ENCODE measurements at places on chromosomes 1 and 21. TPM values are rescaled to one million over a fixed set of nuclear protein-coding genes. Genes with fewer than 3 reads are reported as not detected.

GRCh38 chr1:43530483-43531106, at the start of gene PTPRF:
Gene PTPRF, plus strand, starts transcription at chr1:43530883. Its CDS starts 14,193 bp downstream, at chr1:43545076.
- H3K27ac ChIP-seq: peak within 1 kb of the TSS; percentile 97
- peak within 1 kb of the TSS; percentile 95 for H3K4me3 ChIP-seq
- peak; percentile 74 for DNase-seq
- no peaks in the 10 kb centered on the region for H3K36me3 ChIP-seq
- peaks cover 46% of the 10 kb centered on the region for H3K4me1 ChIP-seq

DNA sequence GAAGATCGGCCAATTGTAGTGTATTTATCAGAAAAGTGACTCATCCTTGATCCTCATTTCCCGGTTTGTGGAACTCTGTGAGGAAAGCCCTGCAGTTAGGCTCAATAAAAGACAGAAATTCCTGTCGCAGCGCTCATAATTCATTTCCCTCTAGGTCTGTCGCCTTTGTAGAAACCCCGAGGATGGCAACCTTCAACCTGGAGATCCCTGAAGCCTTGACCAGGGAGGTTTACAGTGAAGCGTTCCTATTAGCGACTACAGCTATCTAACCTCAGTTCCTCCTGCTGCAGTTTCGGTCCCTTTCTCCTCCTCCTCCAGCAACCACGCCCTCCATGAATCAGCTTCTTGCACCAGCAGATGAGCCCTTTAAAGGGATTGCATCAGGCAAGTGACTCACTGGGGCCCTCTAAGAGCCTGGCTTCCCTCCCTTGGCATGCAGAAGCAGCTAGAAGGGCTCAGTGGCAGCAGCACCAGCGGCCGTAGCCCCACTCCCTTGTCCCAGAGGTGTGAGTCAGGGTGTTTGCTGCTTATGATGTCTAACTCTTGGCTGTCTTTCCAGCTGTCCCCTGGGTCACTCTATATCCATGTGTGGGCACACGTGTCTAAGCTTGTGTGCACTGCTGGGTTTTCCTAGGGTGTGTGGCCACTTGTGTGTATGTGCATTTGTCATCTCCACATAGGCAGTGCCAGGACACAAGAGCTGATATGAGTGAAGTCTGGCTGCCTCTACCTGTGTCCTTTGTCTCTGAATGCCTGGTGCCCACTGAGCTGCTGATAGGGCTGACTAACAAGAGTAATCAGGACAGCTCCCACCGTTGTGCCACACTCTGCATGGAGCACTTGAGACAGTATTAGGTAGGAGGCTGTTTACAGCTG, 779 bp upstream of the STK40 start:
- peak overlapping the region; percentile 99 for H3K27ac ChIP-seq
- H3K27me3 ChIP-seq: no peaks in the 10 kb centered on the region
- DNase-seq: peak; percentile 83
- peaks cover 27% of the 10 kb centered on the region for H3K4me1 ChIP-seq
- H3K4me3 ChIP-seq: peak overlapping the region; percentile 85
- H3K36me3 ChIP-seq: no peaks in the 10 kb centered on the region

DNA sequence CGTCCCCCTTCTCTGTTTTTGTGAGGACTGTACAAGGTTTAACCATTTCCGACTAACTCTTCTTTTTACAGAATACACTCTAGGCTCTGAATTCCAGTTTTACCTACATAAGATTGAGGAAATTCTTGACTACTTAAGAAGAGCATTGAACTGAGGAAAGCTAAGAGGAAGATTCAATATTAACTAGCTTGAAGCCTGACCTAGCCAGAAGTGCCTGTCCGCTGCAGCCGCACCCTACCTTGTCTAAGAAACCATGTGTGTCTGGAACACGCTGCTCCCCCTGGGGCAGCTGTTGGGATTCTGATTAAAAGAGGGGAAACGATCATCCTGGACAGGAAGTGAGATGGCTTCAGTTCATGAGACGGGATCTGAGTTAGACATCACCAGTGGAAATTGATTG, 28.9 kb downstream of the CA6 start:
- H3K4me1 ChIP-seq: peaks cover 3% of the 10 kb centered on the region
- no peak for DNase-seq
- H3K36me3 ChIP-seq: no peaks in the 10 kb centered on the region

DNA sequence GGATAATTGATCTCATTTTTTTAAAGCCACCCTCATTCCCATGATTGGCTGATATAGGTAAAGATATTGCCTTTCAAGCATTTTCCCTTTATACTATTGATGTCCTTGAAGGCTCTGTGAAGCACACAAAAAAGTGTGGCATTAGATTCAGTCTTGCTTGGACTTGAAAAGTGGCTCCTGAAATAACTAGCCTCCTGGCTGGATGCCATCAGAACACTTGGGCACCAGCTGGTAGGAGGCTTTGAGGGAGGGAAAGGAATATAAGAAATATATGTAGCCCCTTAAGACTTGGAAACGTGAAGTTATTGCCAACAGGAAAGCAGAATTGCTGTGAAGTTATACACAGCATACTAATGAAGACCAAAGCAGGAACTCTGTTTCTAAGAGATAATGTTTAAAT, 14.1 kb downstream of the MTR start:
- no peak overlapping the region for H3K27ac ChIP-seq
- H3K27me3 ChIP-seq: no peaks in the 10 kb centered on the region
- no peak overlapping the region for H3K4me3 ChIP-seq
- H3K36me3 ChIP-seq: peaks cover 44% of the 10 kb centered on the region

Gene NBPF1
- 17.9 TPM for total RNA-seq

DNA sequence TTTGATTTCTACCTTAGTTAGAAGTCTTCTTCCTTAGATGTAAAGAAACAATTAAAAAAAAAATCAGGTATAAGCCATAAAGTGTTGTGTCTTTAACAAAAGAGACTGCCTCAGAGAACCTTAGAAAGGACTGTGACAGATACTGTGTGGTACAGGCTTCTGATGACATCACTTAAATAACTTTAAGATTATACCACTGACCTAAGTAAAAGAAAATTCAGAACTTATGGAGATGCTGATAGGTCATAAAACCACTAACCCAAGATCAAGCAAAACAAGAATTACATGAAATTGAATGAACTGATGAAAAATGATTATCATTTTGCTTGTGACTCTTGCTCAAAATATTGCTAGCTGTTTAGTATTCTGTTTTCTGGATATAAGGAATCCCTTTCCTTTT, 220.8 kb downstream of the NRIP1 start:
- no peak overlapping the region for H3K27ac ChIP-seq
- peaks cover 36% of the 10 kb centered on the region for H3K36me3 ChIP-seq
- H3K27me3 ChIP-seq: no peaks in the 10 kb centered on the region
- DNase-seq: no peak

Gene PEX14
- total RNA-seq: 27.8 TPM

Gene EFNA1
- 6.5 TPM for total RNA-seq

Gene AGRN
- total RNA-seq: 186 TPM

- no peaks in the 10 kb centered on the region for H3K36me3 ChIP-seq
- 0 out of 2 replicates have a peak, but pooled peaks cover 6% of the 10 kb centered on the region for H3K4me1 ChIP-seq
- peak overlapping the region; percentile 41 for H3K27ac ChIP-seq
- peak; percentile 88 for DNase-seq
Measured at GRCh38 chr1:2212532-2213491, 15.3 kb upstream of the SKI start.

DNA sequence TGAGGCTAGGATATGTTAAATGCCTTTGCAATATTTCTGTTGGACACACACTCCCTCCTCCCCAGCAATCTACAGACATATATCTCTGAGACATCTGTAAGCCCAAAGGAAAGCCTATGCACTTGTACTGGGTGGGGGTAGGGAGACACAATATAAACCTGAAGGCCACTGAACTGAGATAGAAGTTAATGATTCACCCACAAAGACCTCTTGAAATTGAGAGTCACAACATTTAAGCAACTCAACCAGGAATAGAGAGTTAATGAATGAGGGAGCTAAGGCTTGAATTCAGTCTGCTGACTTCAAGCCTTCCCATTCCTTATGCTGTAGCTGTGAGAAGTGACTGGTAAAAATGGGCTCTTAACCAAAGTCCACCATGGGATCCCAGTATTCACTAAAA, 5.0 kb downstream of the OR10J1 start:
- no peak overlapping the region for H3K27ac ChIP-seq
- no peak for DNase-seq
- no peaks in the 10 kb centered on the region for H3K4me1 ChIP-seq

Gene MIXL1
- total RNA-seq: 6.4 TPM

- H3K4me3 ChIP-seq: no peak overlapping the region
- no peaks in the 10 kb centered on the region for H3K27me3 ChIP-seq
- no peaks in the 10 kb centered on the region for H3K36me3 ChIP-seq
- H3K27ac ChIP-seq: no peak overlapping the region
- peaks cover 2% of the 10 kb centered on the region for H3K4me1 ChIP-seq
- DNase-seq: no peak
Measured at GRCh38 chr1:32474954-32475353, 10.1 kb downstream of the ZBTB8B start.

- DNase-seq: no peak
- no peak overlapping the region for H3K4me3 ChIP-seq
- H3K4me1 ChIP-seq: no peaks in the 10 kb centered on the region
Measured at GRCh38 chr1:172663732-172664131, 4.8 kb downstream of the FASLG start.

- no peak overlapping the region for H3K27ac ChIP-seq
- peaks cover 25% of the 10 kb centered on the region for H3K4me1 ChIP-seq
- H3K36me3 ChIP-seq: peaks cover 20% of the 10 kb centered on the region
- no peak overlapping the region for H3K4me3 ChIP-seq
- H3K27me3 ChIP-seq: no peaks in the 10 kb centered on the region
Measured at GRCh38 chr1:171800851-171801250, 19.4 kb downstream of the METTL13 start.

Gene RUNX3
- 1.8 TPM for total RNA-seq

DNA sequence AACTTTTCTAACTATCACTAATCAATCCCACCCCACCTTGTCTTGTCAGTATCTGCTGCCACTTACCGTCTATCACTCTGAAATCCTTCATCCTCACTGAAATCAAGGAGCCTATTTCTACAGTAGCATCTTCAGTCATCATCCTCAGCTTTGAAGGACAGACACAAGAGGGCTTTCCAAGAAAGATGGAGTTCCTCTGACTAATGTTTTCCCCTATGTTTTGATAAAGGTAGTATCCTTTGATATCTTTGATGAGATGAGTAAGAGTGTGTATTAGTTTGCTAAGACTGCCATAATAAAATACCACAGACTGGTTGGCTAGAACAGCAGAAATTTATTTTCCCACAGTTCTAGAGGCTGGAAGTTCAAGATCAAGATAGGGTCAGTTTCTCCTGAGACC, 101.8 kb upstream of the VAV3 start:
- no peak overlapping the region for H3K27ac ChIP-seq
- peaks cover 3% of the 10 kb centered on the region for H3K4me1 ChIP-seq
- DNase-seq: no peak

GRCh38 chr1:12434174-12434573, 183.8 kb downstream of the DHRS3 start:
- DNase-seq: no peak
- no peak overlapping the region for H3K27ac ChIP-seq
- peaks cover 12% of the 10 kb centered on the region for H3K36me3 ChIP-seq
- H3K4me3 ChIP-seq: no peak overlapping the region
- H3K27me3 ChIP-seq: no peaks in the 10 kb centered on the region

DNA sequence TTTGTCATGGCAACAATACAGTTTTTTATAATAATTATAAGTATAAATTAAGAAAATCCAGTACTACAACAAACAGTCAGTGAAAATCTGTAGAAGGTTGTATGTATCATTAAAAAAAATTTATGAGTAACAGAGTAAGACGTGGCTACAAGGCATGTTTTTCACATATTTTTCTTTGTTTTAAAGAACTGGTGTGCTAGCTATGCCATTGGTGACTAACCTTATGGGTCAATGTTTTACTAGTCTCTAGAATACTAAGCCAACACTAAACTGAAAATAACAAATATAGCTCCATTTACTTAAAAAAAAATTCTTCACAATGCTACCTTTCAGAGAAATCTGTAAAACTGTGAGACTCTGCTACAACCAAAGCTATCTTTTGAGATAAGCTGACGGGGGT, 261.5 kb downstream of the ADGRL2 start:
- peaks cover 11% of the 10 kb centered on the region for H3K4me1 ChIP-seq
- no peaks in the 10 kb centered on the region for H3K27me3 ChIP-seq
- no peaks in the 10 kb centered on the region for H3K36me3 ChIP-seq

Gene S100A10
- total RNA-seq: 161 TPM

DNA sequence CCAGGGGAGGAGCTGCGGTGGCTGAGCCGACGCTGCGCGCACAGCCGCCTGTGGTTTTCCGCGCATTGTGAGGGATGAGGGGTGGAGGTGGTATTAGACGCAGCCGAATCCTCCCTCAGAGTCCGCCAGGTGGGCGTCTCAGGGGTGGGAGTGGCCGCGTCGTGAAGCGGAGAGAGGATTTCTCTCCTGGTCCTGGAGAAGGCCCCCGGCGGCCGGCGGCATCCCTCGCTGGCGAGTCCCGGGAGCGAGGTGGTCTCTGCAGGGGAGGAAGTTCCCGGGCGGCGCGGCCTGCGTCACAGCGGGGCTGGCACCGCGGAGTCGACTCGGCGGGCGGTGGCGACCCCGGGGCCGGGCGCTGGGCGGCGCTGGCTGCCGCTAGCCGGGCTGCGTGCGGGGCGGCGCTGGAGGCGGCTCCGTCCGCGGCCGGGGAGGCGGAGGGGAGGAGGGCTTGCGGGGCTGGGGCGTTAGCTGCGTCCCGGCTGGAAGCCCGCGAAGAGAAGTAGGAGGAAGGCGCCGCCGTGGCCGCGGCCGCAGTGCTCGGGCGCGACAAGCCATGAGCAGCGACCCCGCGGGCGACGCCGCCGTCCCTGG, at the start of gene LRRC8C:
Gene LRRC8C, plus strand, starts transcription at position 464 of the 591 bp plus-strand sequence. CDS start 53,354 bp downstream, outside the sequence.
- no peaks in the 10 kb centered on the region for H3K36me3 ChIP-seq
- H3K27me3 ChIP-seq: peaks cover 49% of the 10 kb centered on the region
- peak within 1 kb of the TSS; percentile 93 for H3K4me3 ChIP-seq
- H3K4me1 ChIP-seq: peaks cover 18% of the 10 kb centered on the region

- peaks cover 26% of the 10 kb centered on the region for H3K36me3 ChIP-seq
- H3K4me1 ChIP-seq: peaks cover 60% of the 10 kb centered on the region
- peak overlapping the region; percentile 20 for H3K4me3 ChIP-seq
- no peaks in the 10 kb centered on the region for H3K27me3 ChIP-seq
Measured at GRCh38 chr1:169109561-169110134, 3.2 kb downstream of the ATP1B1 start.

Gene ADGRB2
- 30.1 TPM for total RNA-seq

- H3K4me3 ChIP-seq: no peak overlapping the region
- H3K27me3 ChIP-seq: no peaks in the 10 kb centered on the region
- no peak overlapping the region for H3K27ac ChIP-seq
- no peaks in the 10 kb centered on the region for H3K36me3 ChIP-seq
Measured at GRCh38 chr1:117821382-117821755, 108.1 kb downstream of the GDAP2 start.

- DNase-seq: no peak
- no peak overlapping the region for H3K4me3 ChIP-seq
- no peaks in the 10 kb centered on the region for H3K27me3 ChIP-seq
- H3K4me1 ChIP-seq: no peaks in the 10 kb centered on the region
- no peak overlapping the region for H3K27ac ChIP-seq
- no peaks in the 10 kb centered on the region for H3K36me3 ChIP-seq
Measured at GRCh38 chr1:6935361-6935883, 150.2 kb downstream of the CAMTA1 start.

Gene NEXN
- total RNA-seq: 1.4 TPM

- H3K4me3 ChIP-seq: no peak overlapping the region
- H3K27ac ChIP-seq: no peak overlapping the region
- H3K36me3 ChIP-seq: peaks cover 18% of the 10 kb centered on the region
- H3K4me1 ChIP-seq: peaks cover 16% of the 10 kb centered on the region
- H3K27me3 ChIP-seq: no peaks in the 10 kb centered on the region
Measured at GRCh38 chr1:180672105-180672504, 40.3 kb downstream of the XPR1 start.

GRCh38 chr21:38838598-38839327, 33.0 kb downstream of the ETS2 start:
- H3K36me3 ChIP-seq: peaks cover 2% of the 10 kb centered on the region
- no peak for DNase-seq
- no peak overlapping the region for H3K27ac ChIP-seq
- no peak overlapping the region for H3K4me3 ChIP-seq
- no peaks in the 10 kb centered on the region for H3K4me1 ChIP-seq
- H3K27me3 ChIP-seq: no peaks in the 10 kb centered on the region

Gene OR2M3
- not detected for total RNA-seq

Gene AUNIP
- total RNA-seq: 15.1 TPM

Gene URB1
- 29.5 TPM for total RNA-seq
